ENCODE measurements at places on chromosomes 3 and 15.
A peak's percentile ranks its signal among the peaks of the same experiment; 100 is the strongest.

- peak; percentile 74 for DNase-seq
Observed at GRCh38 chr3:30655187-30655812, 48.9 kb downstream of the TGFBR2 start.

- DNase-seq: no peak
Observed at GRCh38 chr15:76865548-76865991, 39.6 kb downstream of the SCAPER start.

GRCh38 chr15:85986741-85987140 lies 92.9 kb upstream of the AGBL1 start:
- DNase-seq: no peak

- DNase-seq: peak; percentile 34
Observed at GRCh38 chr3:126083511-126083912, 412 bp downstream of the SLC41A3 start.

DNA sequence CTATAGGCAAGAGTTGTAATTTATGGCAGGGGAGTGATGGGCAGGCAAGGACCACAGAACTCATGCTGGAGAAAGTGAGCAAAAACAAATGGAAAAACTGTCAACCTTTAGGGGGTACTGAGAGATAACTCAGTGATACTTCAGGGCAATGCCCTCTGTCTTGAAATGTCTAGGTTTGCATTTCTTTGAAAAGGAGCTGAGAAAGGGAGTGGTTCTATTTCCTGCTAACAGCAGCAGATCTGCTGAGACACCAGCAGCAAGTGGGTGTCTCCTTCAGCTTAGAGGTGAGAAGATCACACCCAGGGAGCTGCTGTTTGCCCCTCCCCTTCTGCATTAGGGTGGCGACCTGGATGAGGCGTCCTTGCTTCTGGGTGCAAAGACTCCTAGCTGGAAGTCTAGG lies 42.3 kb upstream of the XIRP1 start:
- no peak for DNase-seq

DNA sequence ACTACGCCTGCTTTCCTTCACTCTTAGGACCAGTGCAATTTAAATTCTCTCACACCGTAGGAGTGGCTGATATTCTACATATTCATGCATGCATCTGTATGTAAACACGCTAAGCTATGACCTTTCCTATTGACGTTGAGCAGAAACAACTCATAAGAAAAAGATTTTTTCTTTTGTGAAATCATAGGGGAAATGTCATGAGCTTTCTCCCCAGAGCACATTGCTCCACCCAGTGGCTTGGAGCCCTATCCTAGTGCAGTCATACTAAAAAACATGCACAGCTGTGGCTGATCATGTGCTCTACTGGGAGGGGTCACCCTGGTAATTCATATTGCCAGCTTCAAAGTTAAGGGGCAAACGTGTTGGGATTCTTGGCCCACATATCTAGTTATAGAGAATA lies 1.8 kb upstream of the MESD start:
- DNase-seq: no peak

- no peak for DNase-seq
Observed at GRCh38 chr3:50913260-50913659, 238.5 kb downstream of the DOCK3 start.

DNA sequence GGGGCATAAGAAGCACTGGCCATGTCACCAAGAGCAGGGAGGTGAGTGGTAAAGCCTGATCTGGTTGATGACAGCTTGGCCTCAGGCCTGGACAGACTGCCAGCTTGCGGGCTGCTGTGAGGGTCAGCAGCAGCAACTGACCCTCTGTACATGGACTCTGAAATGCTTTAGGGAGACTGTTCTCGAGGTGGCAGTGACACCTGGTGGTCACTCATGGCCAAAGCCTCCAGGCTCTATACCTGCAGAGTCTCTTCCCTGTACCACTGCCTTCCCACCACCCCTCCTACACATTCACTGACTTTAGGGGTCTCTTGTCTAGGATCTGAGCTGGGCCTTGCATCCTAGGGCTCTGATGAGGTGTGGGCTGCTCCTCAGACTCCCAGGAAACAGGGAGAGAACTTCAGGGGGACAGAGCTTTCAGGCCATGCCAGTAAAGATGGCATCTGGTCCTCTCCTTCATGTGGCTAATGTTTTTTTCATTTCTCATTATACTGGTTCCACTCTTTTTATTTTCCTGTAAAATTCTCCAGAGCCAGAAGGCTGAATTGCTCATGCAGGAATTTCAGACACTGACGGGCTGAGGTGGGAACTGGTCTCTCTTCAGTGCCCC lies 17.2 kb upstream of the TIMP4 start:
- peak; percentile 17 for DNase-seq

Data from stimulated activated effector memory CD8-positive, alpha-beta T cell treated with anti-CD3 and anti-CD28 coated beads, Interleukin-12 subunit alpha, Interleukin-12 subunit beta, amount 100 ng/mL, for 72 hours (primary cell).